ENCODE measurements at places on chromosomes 6 and 20.

- DNase-seq, result no peak
These were observed 344.9 kb upstream of the MANEA start for GRCh38 chr6:95232446-95232845.

DNA sequence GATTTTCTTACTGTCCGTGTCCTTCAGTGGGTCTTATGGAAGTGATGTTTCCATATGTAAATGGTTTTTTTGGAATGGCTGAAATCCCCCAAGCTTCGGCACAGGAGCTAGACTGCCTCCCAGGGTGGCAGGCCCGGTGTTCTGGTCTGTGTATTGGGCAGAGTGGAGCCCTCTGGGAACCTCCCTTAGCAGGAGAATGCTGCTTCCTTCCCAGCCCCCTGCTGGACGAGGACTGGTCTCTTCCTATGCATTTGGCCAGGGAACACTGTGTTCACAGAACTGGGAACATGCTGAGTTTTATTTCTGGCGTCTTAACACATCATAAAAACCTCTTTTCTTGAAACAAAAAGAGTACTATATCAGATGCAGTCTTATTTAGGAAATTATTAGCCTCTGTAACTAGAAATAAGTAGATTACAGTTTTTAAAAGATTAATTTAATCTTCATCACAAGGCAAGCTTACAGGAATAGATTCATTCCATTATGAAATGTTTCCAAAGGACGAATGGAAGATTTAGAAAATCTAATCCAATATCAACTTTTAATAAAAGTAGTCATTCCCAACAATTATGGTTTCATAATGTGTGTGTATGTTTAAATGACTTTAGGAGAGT lies 56.6 kb downstream of the SYTL3 start:
- no peak for DNase-seq

DNA sequence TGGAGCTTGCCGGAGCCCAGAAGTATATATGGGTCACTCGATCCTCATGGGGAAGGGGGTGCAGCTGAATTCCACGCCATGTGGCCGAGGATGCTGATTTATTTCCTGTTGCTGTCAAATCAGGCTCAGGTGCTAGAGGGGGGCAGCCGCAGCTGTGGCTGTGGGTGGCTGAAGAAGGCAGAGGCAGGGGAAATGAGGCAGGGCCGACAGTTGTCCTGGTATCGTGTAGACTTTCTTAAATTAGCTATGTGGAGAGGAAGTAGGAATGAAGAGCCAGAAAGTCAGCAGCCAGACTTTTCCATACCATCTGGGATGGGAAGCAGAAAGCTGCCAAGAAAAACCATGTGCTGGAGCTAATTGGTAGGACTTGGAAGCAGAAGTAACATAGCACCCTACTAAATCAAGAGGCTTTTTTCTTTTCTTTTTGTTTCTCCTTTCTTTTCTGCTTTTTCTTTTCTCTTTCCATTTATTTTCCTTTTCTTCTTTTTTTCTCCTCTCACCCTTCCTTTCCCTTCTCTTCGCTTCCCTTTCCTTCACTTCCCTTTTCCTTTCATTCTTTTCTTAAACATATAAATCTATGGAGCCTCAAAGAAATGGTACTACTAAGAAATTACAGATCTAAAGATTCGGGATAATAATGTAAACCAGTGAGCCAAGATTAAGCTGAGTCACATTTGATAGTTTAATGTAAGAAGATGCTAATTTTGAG lies 90.6 kb upstream of the CD83 start:
- no peak for DNase-seq

GRCh38 chr6:121498481-121499276 lies 63.2 kb downstream of the GJA1 start:
- no peak for DNase-seq

DNA sequence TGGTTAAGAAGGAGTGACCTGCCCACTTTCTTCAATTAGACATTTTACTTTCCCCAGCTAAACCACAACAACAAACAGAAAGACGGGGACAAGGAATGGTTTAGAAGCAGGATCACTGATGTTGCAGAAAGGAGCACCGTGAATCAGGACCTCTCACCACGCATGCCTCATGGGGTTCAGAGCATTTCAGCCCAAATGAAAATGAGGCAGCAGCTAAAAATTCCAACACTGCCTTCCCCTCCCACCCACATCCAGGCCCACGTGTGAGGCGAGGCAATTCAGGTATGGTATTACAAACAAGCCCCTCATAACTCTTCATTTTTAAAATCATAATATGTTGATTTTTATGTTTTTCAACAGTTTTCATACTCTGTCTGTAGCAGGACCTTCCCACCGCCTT lies 194.1 kb upstream of the ARID1B start:
- DNase-seq, result no peak

DNA sequence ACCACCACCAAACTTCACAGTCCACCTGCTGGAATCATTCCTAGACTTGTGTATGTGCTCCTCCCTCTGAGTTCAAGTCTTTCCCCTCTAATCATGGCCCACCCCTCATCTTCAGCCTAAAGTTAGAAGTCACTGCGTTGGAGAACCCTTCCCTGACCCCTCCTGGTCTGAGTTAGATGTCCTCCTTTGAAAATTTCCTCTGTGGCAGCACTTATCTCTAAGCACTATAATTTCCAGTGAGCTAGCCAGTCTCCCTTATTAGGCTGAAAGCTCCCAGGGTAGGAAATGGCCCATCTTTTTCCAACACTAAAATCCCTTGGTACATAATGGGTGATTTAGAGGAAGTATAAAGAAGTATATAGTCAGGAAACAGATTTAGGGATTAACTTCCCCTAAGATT lies 63.2 kb downstream of the SESN1 start:
- no peak for DNase-seq
